ENCODE measurements at places on chromosomes 1 and 21.

DNA sequence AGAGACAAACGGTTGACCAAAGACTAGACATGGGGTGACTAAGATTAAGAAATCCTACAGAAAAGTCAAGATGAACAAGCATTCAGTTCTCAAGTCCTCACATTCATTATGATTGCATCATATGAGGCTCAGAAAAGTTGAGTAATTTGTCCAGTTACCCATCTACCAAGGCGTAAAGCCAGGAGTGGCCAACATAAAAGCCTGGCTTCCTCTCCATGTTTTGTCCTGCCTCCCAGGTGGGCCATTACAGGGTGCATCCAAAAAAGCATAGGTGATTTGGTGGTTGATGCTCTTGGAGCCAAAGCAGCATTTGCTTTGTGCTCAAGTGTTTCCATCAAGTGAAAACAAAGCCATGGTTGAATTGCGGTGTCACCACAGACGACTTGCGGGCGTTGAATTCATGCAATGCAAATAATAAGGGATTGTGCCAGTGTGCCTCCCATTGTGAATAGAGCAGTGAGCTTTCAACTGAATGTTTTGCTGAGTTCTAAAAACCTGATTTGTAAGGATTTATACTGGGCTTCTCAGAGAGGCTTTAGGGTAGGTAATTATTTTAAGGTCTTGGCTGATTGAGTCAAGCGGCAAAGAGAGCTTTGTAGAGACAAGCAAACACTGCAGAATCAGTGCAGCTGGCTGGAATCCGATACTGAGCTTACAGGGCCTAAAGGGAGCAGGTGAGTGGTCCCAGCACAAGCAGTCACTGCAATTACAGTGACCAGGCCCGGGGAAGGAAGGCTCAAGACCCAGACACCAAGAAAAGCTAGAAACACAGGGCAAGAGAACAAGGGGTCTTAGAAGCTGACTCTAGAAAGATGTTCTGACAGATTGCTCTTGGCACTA is 54.1 kb downstream of the KCNJ15 start:
- DNase-seq: peak; percentile 49

GRCh38 chr1:36137776-36138175 is 11.5 kb downstream of the TRAPPC3 start:
- DNase-seq: no peak

DNA sequence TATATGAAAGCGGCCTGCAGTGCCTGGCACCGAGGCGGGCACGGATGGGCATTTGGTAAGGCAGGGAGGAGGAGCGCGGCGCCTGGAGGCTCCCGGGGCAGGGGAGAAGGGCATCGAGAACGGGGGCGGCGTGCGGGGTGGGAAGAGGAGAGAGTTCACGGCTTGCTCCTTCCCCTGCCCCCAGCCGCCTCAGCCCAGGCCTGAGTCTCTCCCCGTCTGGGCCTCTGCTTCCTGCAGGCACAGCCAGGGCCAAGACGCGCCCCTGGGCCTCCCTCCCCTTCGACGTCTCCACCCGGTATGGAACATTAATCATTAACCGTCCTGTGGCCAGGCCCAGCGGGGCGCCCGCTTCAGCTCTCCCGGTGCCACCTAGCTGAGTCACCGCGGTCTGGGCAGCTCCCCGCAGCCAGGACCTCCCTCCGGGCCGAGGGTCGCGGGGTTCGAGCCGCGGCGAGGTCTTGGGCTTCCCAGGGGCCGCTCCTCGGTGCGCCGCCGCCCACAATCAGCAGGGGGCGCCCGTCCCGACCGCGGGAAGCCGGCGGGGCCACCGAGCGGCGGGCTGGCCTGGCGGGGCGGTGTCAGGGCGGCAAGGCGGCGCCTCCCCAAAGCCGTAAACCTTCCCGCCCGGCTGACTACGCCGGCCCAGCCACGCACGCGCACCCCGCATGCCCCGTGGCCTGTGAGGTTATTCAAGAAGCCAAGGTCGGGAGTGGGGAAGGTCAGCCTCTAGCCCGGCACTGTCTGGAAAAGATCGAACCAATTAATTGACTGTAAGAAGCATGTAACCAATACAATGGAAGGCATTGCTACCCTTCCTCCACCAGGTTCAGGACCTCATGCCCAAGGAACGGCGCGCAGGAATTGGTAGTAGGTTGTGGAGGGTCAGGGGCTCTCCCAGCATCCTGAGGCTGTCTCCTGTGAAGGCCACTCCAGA is 23.4 kb upstream of the RD3 start:
- peak; percentile 92 for DNase-seq

DNA sequence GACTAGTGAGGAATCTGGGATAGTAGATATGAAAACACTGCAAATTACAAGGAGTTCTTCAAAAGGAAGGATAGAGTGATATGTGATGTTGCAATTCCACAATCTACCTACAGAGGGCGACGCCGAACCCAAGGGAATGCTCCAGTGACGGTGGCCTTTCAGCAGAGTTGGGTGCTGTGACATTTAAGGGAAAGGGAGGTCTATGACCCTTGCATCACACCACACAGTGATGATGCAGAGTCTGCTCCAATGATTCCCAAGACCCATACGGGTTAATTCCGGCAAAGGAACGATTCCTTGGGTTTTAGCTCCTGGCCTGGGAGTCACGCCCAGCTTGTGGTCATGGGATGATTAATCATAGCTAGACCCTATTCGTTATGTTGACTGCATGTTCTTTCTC is 123.0 kb upstream of the IGSF21 start:
- peak; percentile 23 for DNase-seq

DNA sequence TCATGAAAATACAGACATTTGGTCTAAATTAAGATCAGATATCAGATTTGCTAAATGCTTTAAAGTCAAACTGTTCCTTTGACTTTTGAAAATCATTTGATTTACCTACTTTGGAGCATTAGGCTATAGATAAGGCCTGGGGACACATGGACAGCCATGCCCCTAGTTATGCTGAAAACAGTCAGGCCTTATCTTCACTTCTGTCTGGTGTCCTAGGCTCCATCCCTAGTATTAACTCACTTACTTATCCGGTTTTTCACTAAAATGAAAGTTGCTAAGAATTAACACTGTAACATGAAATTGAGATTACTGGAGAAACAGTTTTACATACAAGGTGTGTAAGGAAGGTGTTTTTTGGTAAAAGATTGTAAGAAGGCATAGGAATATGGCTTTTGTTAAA is 4.5 kb upstream of the CATSPERE start:
- DNase-seq: no peak

GRCh38 chr1:64950284-64950809 is 16.0 kb downstream of the JAK1 start:
- DNase-seq: no peak

DNA sequence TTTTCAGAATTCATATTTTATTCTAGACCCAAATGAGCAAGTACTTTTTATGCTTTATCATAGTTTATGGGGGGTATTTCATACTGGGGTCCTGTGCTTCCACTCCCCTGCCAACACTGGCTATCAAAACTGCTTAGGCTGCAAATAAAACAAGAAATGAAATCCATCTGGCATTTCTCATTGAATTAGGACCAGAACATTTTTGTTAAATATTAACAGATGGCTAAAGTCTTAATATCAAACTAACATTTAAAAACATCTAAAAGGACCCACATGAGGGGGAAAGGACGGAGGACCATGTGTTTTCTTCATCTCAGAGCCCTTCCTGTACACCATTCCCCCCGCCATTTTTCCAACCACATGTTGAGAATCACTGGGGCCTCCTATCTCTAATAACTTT is 167.5 kb upstream of the C1orf105 start:
- no peak for DNase-seq

DNA sequence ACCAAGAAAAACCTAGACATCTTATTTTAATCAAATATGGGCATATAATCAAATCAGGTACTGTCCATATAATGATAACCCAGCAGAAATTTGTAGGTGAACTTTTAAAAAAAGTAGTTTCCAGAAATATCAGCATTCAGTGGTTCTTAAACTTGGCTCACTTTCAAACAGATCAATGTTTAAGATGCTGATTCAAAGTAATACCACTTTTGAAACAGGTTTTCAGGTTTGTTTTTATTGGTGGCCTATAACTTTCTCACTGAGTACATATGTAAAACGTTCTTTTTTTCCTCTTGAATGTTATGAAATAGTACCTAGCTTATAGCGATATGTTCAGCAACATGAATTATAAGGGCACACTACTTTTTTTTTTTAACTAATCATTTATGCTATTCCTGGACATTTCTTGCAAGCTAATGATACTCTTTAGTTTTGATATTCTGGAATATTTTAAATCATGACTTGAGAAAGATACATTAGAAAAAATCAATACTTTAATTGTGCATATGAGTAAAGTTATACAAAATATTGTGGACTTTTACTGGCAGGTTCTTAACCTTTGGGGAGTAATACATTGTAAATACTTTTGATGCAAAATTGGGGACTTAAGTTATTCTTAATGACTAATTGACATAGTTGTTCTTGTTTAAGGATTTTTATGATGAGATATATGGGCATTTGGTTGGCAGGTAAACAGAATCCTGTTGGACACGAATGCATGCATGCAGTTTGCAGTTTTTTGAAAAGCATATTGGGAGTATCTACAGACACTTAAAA is 3.0 kb downstream of the NFIA start:
- no peak for DNase-seq

GRCh38 chr1:107777664-107778047 is 187.3 kb downstream of the VAV3 start:
- no peak for DNase-seq

DNA sequence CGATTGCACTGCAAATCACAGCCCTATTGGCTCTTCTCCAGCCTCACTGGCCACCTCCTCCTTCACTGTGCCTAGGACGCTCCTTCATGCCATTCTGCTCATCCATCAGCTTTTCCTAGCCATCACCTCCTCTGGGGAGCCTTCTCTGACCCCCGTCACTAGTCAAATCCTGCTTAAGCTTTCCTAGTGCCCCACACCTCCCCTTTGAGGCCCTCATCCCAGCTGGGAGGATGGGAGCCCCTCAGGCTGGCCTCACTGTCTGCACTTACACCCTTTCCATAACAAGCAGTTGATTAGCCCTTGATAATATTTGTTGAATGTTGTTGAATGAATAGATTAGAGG is 50.7 kb downstream of the KLHDC7A start:
- no peak for DNase-seq

DNA sequence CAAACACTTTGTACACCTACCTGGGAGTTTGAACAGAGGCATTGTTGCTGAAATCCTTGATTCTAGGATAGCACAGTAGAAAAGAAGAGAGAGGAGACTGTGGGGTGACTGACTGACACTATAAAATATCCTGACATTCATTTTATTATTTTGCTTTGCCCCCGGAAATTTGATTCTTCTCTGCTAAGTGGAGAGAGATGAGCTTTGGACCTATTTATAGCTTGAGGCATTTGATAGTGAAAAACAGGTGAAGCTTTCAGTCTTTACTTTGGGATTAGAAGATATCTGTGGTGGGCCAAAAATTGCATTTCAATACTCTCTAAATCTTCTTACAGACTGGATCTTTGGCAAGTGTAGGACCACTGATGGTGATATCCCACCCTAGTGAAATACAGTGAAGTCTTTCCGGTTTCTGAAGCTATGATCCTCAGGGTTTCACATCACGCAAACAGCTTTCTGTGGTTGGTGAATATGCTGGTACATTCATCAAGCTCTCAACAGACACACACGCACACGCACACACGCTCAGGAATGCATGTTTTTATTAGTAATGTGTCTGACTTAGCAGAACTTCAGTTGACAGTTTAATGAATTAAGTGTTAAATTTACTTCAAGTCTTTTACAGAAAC is at the start of gene AMPD1:
TSS of gene AMPD1 (minus strand) at position 117 of the 629 bp plus-strand sequence. CDS start at position 42, 75 bp downstream.
- peak; percentile 57 for DNase-seq

GRCh38 chr21:34915364-34915841 is 133.7 kb downstream of the RUNX1 start:
- DNase-seq: peak; percentile 81

DNA sequence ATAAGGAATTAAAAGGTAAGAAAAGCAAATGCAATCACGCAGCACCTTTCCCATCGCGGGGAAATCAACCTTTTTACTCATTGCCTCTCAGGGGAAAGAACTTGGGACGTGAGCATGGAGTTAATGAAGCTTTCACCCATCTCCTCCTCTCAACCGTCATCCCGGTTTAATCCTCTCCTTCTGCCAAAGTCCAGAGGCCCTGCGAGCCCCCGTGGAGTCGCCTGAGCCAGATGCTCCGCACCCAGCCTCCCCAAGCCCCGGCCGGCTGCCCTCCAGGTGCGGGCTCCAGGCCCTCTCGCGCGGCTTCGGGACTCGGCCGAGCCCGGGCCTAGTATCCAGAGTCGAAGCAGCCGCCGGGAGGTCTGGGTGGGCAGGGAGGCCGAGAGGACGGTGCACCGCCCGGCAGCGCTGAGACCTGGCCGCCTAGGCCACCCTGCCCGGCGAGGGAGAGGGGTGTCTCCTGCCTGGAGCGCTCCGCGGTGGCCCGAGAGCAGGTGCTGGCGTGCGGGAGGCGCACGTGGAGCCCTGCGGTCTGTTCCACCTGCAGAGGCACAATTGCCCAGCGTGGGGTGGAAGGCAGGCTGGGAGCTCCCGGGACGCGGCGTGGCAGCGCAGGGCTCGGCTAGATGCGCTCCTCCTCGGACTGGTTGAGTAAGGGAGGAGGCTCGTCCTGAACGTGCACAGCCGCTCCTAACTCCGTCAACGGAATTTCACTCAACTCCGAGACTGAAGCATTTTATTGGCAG is 218.5 kb downstream of the SDCCAG8 start:
- no peak for DNase-seq

DNA sequence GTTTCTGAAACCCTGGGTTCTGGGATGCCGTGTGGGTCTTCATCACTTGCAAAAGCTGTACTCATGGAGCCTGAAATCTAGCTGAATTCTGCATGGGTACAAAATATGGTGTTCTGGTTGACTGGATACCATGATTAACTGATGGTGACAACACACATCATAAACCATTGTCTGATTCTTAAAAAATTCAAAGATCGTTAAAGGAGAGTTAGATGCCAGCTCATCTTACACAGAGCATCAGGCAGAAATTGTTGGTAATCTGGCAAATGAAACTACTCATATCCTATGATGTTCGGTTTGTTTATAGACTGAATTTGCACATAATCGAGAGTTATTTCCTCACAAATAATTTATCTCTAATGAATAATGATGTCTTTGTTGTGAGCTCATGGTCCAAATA is 218.1 kb upstream of the PKN2 start:
- no peak for DNase-seq

- peak; percentile 23 for DNase-seq
These were observed 11.5 kb downstream of the ABL2 start for GRCh38 chr1:179217943-179218507.

DNA sequence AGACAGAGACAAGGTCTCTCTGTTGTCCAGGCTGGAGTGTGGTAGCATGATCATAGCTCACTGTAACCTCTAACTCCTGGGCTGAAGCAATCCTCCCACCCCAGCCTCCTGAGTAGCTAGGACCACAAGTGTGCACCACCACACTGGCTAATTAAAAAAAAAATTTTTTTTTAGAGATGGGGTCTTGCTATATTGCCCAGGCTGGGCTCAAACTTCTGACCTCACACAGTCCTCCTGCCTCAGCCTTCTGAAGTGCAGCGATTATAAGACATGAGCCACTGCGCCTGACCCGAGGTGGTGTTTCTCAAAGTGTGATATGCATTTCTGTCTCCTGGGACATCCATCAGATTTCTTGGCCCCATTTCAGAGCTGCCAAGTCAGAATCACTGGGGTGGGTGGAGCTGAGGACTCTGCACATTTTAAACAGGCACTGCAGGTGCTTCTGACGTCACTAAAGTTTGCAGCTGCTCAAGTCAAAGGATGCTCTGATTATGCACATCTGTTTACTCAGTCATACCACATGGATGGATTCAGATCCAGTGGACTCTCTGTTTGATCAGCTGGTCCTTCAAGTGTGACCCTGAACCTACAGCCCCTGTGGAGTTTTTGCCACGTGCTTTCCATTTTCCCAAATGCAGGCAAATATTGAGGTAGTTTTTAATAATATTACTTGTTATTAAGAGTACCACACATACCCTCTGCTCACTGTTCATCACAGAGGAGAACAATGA is 21.4 kb downstream of the TGFB2 start:
- DNase-seq: no peak
